ENCODE measurements at places on chromosomes 1 and 21. TPM values are rescaled to one million over a fixed set of nuclear protein-coding genes. Genes with fewer than 3 reads are reported as not detected.
A peak's percentile ranks its signal among the peaks of the same experiment; 100 is the strongest.

The TEDDM1 gene
- not detected for total RNA-seq

The HES3 gene
- not detected for total RNA-seq

The PSEN2 gene
- 41.3 TPM for total RNA-seq

DNA sequence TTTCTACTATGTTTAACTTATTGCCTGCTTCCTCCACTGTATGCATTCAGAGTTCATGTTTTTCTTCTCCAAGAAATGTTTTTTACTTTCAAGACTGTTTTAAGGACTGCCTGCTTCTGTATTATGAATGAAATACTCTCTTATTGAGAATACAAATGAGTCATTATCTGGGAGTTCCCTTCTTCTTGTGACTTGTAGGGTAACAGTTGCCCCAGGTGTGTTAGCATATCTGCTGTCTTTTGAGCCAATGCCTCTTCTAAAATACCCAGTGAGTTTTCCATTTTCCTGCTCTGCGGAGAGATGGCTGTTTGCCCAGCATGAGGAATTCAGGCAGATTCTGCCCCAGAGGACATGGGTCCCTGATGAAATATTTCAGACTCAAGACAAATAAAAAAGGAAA, 34.1 kb upstream of the ST6GALNAC5 start:
- H3K4me3 ChIP-seq = no peak overlapping the region
- no peaks in the 10 kb centered on the region for H3K36me3 ChIP-seq
- DNase-seq = no peak
- no peaks in the 10 kb centered on the region for H3K27me3 ChIP-seq

DNA sequence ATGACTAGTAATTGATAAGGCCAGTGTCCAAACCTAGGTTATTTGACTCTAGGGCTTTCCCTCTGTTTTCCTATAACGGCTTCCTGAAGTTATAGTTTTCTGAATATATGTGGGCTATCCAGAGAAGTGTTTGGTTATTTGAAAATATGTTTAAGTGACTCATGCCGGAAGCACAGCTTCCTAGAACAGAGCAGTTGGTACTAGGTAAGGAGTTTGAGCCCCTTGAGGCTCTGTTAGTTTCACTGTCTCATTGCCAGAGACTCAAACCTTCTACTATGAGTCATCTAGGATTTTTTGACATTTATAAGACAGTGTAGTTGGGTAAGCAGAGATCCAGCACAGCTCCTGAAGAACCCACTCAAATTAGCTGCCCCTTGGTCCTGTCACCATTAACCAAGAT, 27.1 kb upstream of the LEPR start:
- peak; percentile 10 for DNase-seq
- H3K27me3 ChIP-seq = no peaks in the 10 kb centered on the region
- no peaks in the 10 kb centered on the region for H3K4me1 ChIP-seq
- peaks cover 75% of the 10 kb centered on the region for H3K36me3 ChIP-seq
- H3K4me3 ChIP-seq = no peak overlapping the region

DNA sequence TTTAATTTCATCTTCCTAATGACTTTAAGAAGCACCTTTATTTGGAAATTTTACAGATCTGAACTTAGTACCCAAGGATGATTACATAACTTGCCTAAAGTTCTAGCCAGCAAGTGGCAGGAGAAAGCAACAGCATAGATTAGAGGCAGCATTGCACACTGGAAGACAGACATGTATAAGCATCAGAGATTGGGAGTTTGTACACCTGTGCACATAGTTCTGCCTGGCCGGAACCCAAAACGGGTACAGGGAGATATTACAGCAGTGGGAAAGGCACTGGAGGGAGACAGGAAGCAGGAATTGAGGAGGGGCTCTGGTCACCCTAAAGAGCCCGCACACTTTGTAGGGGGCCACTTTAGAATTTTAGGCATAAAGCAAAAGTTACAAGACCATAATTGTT, 19.3 kb downstream of the GBP6 start:
- no peaks in the 10 kb centered on the region for H3K4me1 ChIP-seq
- H3K4me3 ChIP-seq = no peak overlapping the region
- no peaks in the 10 kb centered on the region for H3K36me3 ChIP-seq

DNA sequence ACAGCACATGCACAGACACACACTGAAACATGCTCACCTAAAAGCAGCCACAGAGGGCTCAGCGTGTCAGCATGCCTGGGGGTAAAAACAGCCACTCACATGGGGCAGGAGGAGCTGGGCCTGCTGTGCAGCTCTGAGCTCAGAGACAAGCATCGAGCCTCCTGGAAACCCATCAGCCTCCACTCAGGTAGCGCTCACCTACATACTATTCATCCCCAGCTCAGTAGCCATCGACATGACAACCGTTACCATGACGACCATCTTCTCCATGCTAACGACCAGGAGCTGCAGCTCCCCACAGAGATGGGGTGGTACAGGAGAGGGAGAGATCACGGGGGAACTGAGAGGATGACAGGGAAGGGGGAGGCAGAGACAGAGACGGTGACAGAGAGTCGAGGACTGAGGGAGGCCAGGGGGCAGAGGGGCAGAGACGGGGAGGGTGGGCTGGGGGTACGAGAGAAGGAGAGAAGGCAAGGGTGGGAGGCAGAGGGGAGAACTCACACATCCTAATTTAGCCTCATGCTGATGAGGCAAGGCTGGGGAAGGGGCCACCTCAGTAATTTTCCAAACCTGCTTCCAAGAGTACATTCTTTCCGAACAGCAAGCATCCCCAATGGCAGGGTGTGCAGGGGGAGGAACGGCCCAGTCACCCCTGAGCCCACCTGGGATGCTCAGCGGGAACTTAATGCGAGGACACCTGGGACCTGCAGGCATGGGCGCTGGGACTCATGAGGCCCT, 28.4 kb downstream of the SDC3 start:
- H3K4me3 ChIP-seq = no peak overlapping the region
- H3K36me3 ChIP-seq = no peaks in the 10 kb centered on the region
- DNase-seq = no peak
- H3K27me3 ChIP-seq = no peaks in the 10 kb centered on the region

GRCh38 chr1:89260566-89261255, 11.9 kb downstream of the GBP5 start:
- H3K4me1 ChIP-seq = peaks cover 37% of the 10 kb centered on the region
- H3K36me3 ChIP-seq = no peaks in the 10 kb centered on the region

The GIPC2 gene
- total RNA-seq = 0.28 TPM

GRCh38 chr1:93814059-93814794, 64.8 kb downstream of the DNTTIP2 start:
- peaks cover 3% of the 10 kb centered on the region for H3K4me1 ChIP-seq
- H3K27ac ChIP-seq = no peak overlapping the region
- H3K4me3 ChIP-seq = no peak overlapping the region

GRCh38 chr1:63366908-63367214, 566 bp upstream of the ALG6 start:
- peak overlapping the region; percentile 50 for H3K4me3 ChIP-seq
- peak overlapping the region; percentile 32 for H3K27ac ChIP-seq
- DNase-seq = no peak
- H3K4me1 ChIP-seq = no peaks in the 10 kb centered on the region

DNA sequence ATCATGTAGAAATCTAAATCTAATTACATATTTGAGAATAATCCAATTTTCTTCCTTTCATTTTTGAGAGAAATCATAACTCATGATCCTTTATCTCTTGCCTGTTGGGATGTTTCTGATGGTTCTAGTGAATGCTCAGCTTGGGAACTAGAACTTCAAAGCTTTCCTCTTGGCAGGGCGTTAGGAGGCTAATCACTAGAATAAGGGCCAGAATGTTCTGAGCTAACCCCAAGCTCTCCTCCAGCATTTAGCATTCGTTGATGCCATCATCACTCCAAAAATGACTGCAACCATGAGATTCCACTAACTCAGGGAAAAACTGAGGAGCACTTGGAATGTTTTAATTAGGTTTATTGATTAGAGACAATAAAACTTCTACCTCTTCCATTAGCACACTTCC, 93.9 kb upstream of the DPT start:
- no peaks in the 10 kb centered on the region for H3K27me3 ChIP-seq
- H3K4me1 ChIP-seq = no peaks in the 10 kb centered on the region
- H3K27ac ChIP-seq = no peak overlapping the region

The ANKRD34A gene
- total RNA-seq = 4.3 TPM

DNA sequence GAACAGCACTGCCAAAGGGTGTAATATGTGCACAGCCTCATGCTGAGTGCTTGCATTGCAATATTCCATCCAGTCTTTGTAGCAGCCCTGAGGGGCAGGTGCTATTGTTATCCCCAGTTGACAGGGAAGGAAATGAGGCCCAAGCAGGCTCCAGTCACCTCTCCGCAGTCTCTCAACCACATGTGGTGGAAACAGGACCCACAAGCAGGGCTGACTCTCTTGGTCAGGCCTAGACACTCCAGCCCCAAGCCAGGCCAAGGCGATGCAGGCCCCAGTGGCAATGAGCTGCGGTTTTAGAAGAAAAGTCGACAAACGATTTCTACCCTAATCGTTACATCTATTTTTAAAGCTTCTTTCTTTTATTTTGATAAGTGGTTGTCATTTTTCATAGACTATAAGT, 52.6 kb upstream of the GADD45A start:
- H3K4me3 ChIP-seq = no peak overlapping the region
- H3K36me3 ChIP-seq = no peaks in the 10 kb centered on the region
- DNase-seq = no peak
- H3K4me1 ChIP-seq = peaks cover 4% of the 10 kb centered on the region

The ASCL5 gene
- 0.18 TPM for total RNA-seq

- H3K4me3 ChIP-seq = no peak overlapping the region
- H3K36me3 ChIP-seq = no peaks in the 10 kb centered on the region
- no peaks in the 10 kb centered on the region for H3K4me1 ChIP-seq
Measured at GRCh38 chr1:104699433-104699832, 949.7 kb downstream of the AMY1C start.

The OR2L13 gene
- not detected for total RNA-seq

DNA sequence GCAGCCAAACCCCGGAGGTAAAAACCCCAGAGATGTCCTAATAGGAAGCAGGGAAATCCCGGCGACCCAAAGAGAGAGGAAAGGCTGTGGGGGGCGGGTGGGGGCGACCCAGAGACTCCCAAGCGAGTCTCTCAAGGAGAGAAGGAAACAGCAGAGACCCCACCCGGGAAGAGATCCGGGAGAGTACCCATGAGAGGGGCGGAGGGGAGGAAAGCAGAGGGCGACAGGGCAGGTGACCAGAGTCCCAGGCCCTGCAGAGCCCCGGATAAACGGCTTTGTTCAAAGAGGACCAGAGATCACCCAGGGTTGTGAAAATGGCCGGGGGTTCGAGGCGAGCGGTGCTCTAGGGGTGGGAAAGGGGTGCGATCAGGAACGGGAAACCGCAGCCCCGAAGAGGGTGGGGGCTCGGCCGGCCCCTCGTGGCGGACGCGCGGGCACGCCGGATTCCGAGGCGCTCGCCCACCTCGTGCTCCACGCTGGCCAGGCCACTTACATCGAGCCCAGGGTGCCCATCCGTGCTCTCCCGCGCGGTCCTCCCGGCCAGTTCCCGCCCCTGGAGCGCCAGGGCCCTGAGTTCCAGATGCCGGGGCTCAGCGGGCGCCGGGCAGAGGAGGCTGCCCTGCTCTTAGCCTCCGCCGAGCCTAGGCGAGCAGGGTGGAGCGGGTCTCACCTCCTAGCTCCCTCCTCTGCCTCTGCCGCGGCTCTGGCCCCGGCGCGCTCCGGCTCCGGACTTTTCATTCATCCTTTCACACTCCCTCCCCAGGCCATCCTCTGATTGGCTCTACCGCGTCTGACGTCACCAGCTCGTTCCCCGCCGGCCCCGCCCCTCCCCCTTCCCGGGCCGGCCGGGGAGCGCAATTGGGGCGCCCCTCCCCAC, 52.3 kb downstream of the RHBG start:
- H3K4me1 ChIP-seq = peaks cover 21% of the 10 kb centered on the region
- peaks cover 88% of the 10 kb centered on the region for H3K27me3 ChIP-seq
- peak; percentile 89 for DNase-seq

DNA sequence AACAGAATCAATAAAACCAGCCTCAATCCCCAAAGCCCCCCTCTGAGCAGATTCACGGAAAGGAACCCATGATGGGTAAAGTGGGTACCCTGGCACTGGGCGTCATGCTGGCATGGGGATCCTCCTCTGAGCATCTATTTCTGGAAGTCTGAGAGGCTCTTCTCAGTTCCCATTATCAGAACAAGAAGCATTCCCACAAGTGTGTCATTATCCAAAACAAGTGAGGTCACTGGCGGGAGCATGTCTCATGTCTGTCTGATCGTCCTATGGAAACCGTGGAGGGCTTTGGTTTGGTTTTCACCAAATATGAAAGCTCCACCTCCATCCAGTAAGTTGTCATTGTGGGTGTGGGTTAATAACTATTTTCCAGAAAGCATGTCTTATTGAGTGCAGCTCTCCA, 70.7 kb downstream of the PGM1 start:
- H3K4me3 ChIP-seq = no peak overlapping the region
- H3K27ac ChIP-seq = no peak overlapping the region
- DNase-seq = no peak
- no peaks in the 10 kb centered on the region for H3K27me3 ChIP-seq
- H3K4me1 ChIP-seq = no peaks in the 10 kb centered on the region

DNA sequence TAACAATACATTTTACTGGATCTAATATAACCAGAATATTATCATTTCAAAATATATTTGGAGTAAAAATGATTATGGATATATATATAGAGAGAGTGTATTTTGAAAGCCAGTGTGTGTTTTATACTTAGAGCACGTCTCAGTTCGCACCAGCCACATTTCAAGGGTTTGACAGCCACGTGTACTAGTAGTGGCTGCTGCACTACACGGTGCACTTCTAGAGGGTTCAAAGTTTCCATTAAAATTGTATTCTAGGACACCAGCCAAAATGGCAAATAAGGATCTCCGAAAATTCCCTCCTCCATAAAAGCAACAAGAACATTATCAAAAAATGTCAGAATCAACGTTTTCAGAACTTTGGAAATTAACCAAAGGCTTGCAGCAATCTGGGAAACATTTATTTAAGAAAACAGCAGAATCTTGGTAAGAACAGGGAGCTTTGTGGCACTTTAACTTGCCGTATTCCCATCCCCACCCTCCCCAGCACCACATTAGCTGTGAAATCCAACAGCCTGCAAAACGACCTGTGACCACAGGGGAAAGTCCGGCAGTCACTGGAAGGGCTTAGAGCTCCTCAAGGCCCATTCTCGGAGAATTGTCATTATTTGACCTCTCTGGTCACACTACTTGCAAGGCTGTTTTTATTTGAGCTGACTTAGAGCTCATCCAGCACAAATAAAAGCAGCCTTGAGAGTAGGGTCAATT, 33.5 kb upstream of the MRPS6 start:
- no peak overlapping the region for H3K4me3 ChIP-seq
- no peak overlapping the region for H3K27ac ChIP-seq
- DNase-seq = no peak
- no peaks in the 10 kb centered on the region for H3K4me1 ChIP-seq
- H3K27me3 ChIP-seq = no peaks in the 10 kb centered on the region
- H3K36me3 ChIP-seq = no peaks in the 10 kb centered on the region

The CYP4Z1 gene
- not detected for total RNA-seq

GRCh38 chr1:95230256-95230655, 3.8 kb upstream of the RWDD3 start:
- H3K4me1 ChIP-seq = peaks cover 7% of the 10 kb centered on the region
- H3K27ac ChIP-seq = no peak overlapping the region
- no peak for DNase-seq
- no peak overlapping the region for H3K4me3 ChIP-seq
- no peaks in the 10 kb centered on the region for H3K27me3 ChIP-seq
- H3K36me3 ChIP-seq = no peaks in the 10 kb centered on the region

Measured in cardiac muscle cell (in vitro differentiated cells and primary cell).